ENCODE measurements at places on chromosomes 5 and 9.

GRCh38 chr9:22913518-22913917 is 466.9 kb downstream of the DMRTA1 start:
- DNase-seq: no peak

GRCh38 chr5:110836851-110837250 is 98.0 kb downstream of the SLC25A46 start:
- no peak for DNase-seq

GRCh38 chr5:90866333-90866732 is 307.7 kb downstream of the ADGRV1 start:
- no peak for DNase-seq

DNA sequence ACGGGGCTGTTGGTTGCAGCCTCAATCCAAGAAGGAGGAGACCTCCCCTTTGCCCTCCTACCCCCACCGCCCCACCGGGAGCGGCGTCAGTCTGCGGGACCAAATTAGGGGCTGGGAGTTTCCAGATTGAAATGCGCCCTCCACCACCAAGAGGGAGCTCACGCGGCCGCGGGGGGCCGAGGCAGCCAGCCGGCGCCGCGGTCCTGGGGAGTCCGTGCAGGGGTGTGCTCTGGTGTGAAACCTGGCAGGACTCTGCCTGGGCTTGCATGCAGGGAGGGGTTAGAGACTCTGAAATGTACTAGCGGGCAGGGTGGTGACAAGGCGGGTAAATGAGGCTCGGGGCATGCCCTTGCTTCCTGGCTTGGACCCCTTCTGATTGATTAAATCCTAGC is 989 bp upstream of the FBN2 start:
- no peak for DNase-seq

DNA sequence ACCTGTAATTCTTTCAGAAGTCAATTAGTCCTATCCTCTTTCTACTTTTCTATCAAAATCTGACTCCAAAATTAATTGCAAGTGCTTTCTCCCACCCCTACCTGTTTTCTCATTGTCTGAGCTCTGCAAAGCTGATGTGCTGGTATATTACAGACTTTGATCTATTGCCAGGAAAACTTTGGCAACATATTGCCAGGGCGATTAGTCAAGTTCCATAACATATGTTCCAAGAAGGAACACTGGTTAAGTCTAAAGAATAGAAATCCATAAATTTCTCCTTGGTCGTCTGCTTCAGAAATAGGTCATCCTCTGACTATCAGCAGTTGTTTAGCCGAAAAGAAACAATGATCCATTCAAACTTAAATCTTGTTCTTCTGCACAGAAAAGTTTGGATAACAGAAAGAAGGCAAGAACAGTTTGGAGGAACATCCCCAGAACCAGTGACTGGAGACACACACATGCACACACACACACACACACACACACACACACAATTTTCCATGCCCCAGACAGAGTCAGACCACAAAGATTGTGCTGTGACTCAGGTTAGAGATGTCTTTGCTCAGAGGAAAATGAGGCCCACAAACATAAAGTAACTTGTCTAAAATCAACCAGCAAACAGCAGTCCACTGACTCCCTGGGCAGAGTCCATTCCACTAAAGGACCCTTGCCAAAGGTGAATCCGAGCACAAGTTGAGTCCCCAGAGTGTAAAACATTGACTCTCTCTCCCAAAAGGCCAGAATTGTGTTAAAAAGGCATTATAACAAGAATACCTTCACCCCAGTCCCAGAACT is 202.1 kb downstream of the DEPDC1B start:
- no peak for DNase-seq

DNA sequence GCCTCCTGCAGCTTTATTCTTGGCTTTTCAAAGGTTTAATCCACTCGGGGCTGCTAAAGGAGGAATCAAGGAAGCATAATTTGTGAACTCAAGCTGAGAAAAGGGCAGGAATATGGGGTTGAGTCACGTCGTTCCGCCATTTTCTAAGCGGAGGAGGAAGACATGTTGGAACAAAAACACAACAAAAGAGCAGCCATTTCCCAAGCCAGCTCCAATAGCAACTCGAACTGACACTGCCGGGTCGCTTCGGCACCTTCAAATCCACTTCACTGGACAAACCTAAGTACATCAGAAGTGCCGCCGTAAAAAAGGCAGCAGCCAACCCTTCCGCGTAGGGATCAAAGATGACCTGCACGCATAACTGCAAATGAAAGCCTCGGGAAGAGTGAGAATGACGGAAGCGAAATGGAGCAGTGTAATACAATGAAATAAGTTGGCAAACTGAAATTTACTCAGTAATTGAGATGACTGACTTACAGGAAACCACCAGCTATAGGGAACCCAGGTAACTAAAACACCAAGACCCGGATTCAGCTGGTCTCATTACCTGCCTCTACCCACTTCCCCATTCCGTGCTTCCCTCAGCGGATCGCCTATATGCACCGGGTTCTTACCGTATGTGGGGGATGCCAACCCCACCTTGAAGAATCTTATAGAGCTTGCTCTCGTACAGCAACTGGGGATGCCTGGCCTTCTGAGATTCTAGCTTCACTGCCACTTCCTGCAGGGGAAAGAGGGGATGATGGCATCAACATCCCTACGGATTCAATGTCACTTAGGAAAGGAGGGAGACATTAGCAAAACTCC is 1.6 kb downstream of the CSNK1A1 start:
- DNase-seq: no peak

DNA sequence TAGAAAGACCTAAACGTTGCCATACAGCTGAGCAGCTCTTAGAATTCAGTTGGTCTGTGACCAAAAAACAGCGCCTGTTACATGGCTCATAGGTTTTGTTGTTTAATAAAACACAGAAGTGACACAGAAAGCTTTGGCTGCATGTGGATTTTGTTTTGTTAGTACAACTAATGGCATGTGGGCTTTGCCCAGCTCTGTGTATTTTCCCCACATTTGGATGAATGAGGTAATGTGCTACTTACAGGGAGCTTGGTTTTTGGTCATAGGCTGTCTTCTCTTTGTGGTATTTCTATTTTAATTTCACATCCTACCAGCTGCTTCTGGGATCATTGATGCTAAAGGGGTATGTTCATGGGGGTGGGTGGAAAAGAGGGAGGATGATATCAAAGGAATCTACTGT is 37.0 kb upstream of the POU4F3 start:
- no peak for DNase-seq

DNA sequence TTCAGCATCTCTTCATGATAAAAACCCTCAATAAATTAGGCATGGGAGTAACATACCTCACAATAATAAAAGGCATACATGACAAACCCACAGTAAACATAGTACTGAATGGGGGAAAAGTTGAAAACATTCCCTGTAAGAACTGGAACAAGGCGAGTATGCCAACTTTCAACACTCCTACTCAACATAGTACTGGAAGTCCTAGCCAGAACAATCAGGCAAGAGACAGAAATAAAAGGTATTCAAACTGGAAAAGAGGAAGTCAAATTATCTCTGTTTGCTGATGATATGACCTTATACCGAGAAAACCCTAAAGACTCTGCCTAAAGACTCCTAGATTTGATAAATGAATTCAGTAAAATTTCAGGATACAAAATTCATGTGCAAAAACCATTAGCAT is 167.6 kb downstream of the TMEM38B start:
- DNase-seq: no peak

DNA sequence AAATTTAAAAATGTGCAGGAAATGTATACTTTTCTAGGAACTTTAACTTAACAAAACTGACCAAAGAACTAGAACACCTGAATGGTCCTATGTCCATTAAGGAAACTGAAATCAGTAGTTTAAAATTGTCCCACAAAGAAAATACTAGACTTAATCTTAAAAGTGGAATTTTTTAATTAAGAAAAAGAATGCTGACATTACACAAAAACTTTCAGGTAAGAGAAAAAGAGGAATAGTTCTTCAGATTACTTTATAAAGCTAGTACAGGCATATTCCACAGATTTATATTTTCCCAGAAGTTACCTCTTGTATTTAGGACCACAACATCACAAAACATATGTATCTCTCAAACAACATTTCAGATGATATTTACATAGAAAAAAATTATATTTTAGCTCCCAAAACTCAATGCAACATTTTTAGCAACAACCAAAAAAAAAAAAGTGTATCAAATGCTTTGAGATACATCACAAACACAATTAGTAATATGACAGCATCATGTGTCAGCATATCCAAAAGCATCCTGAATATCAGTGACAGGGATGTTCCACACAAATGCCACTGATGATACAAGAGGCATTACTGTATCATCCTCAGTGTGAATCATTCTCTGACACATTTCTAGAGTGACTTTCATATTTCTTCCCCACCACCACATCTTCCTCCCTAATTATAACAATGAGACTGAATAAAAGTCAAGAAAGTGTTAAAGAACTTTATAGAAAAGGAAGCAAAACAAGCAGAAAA is 264.0 kb downstream of the EPB41L4A start:
- DNase-seq: no peak

DNA sequence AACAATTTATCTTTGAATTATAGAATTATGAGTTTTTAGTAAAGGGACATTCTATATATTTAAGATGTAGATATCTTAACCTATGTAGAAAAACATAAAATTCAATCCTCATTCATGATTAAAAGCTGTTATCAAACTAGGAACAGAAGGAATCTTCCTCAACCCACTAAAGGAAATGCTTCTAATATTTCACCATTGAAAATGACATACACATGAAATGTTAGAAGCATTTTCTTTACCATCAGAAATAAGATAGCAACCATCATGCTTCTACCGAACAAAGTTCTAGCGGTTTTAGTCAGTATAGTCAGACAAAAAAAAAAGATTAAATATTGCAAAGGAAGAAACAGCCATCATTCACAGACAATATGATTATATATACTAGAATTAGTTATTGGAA is 32.2 kb downstream of the SHOC1 start:
- DNase-seq: no peak

- no peak for DNase-seq
These were observed 26.3 kb downstream of the STC2 start for GRCh38 chr5:173301695-173302545.

DNA sequence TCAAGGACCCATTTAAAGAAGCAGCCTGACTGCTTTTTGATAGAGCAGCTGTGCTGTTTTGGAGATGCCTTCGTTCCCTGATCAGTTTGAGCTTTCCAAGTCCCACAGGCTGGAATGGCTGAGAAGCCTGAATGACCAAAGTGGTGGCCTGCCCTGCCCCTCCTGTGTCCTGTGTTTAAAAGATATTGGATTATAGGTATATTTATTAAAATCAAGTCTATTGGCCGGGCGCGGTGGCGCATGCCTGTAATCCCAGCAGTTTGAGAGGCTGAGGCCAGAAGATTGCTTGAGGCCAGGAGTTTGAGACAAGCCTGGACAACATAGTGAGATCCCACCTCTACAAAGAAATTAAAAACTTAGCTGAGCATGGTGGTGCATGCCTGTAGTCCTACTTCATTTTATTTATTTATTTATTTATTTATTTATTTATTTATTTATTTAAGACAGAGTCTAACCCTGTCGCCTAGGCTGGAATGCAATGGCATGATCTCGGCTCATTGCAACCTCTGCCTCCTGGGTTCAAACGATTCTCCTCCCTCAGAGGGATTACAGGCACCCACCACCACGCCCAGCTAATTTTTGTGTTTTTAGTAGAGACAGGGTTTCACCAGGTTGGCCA is 87.7 kb downstream of the CACNA1B start:
- DNase-seq: peak; percentile 54

- DNase-seq: no peak
These were observed 576.7 kb upstream of the ZNF462 start for GRCh38 chr9:106286249-106286648.

- no peak for DNase-seq
These were observed 324.3 kb upstream of the SEMA6A start for GRCh38 chr5:116898917-116899316.

GRCh38 chr9:34793428-34793827 is 83.5 kb upstream of the CCL21 start:
- no peak for DNase-seq

- no peak for DNase-seq
These were observed 1.4 kb downstream of the TMEM141 start for GRCh38 chr9:136792321-136793085.

DNA sequence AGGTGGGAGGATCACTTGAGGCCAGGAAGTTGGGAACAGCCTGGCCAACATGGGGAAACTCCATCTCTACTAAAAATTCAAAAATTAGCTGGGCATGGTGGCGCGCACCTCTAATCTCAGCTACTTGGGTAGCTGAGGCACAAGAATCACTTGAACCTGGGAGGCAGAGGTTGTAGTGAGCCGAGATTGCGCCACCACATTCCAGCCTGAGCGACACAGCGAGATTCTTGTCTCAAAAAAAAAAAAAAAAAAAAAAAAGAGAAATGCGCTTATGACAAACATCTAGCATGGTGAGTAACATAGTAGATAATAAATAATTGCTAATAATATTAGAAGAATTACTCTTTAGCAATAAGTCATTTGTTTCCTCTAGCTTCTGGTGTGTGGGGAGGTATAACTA is 25.9 kb downstream of the RUSC2 start:
- no peak for DNase-seq

- no peak for DNase-seq
These were observed 822.5 kb downstream of the NR2F1-AS1 start for GRCh38 chr5:92758552-92758951.

- DNase-seq: no peak
These were observed 79.5 kb downstream of the RIC1 start for GRCh38 chr9:5708414-5708813.

- DNase-seq: no peak
These were observed 144.7 kb downstream of the CFAP90 start for GRCh38 chr5:7706256-7706655.

- DNase-seq: no peak
These were observed 50.3 kb downstream of the PHAX start for GRCh38 chr5:126651013-126651577.

GRCh38 chr5:135276151-135276550 is 122.9 kb downstream of the MACROH2A1 start:
- DNase-seq: no peak

GRCh38 chr5:62732677-62733121 is 154.1 kb downstream of the LRRC70 start:
- no peak for DNase-seq

GRCh38 chr5:122156724-122157325 is 27.5 kb downstream of the ZNF474 start:
- DNase-seq: no peak

DNA sequence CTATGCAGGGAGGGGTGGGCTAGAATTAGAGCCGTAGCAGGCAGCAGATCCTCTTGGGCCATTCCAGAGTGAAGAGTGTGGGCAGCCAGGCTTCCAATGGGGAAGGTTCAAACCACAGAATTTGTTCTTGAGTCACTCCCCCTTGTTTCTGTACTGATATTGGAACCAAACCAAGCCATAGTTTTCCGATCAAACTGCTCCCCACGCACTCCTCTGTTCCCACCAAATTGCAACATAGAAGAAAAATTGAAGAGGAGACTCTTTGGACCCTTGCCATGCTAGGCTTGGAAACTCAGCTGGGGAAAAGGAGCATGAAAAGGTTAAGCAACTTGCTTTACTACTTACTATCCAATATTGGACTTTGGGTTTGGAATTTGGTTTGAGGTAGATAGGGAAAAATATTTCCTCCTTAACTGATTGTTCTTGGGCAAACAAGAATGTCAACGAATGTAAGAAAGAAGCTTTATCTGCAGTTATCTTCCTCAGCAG is 165.8 kb upstream of the NR3C1 start:
- DNase-seq: no peak

- no peak for DNase-seq
These were observed 235.9 kb upstream of the CDH6 start for GRCh38 chr5:30957591-30957990.

- no peak for DNase-seq
These were observed 48.0 kb upstream of the POU5F2 start for GRCh38 chr5:93789173-93790067.
